Activated CD4-positive, alpha-beta T cell treated with anti-CD3 and anti-CD28 coated beads for 1 hour (primary cell): ENCODE measurements at places on chromosomes 3 and 15.

DNA sequence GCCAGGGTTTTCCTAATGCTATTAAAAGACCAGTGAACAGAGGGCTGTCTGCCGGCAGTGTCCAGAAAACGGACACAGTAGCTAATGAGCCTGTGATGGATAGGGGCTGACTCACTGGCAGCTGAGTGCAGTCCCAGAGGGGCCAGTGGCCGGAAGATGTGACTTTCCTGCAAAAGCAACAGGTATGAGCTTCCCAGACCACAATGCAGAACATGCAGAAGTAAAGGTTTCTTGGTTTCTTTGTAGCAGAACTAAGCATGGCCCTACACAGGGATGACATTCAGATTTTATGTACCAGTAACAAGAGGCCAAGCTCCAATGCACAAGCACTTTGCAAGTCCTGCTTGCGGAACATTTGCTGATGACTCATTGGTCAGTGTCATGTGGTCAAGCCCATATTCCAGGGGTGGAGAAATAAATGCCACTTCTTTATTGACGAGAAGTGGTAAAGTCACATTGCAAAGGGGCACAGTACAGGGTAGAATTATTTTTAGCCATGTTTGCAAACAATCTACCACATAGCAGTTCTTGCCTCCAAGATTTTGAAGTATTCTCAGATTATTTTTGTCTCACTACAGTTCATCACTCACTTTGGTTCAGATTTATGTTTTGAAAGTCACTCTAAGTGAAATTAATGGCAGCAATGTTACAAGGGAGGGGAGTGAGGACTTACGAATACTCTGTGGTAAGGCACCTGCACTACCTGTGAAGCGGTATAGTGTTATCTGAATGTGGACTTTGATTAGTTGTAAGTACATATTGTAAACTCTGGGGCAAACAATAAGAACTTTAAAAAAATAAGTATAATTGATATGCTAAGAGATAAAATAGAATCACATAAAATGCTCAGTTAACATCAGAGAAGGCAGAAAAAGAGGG is 263.3 kb downstream of the ABHD5 start:
- no peak for DNase-seq

DNA sequence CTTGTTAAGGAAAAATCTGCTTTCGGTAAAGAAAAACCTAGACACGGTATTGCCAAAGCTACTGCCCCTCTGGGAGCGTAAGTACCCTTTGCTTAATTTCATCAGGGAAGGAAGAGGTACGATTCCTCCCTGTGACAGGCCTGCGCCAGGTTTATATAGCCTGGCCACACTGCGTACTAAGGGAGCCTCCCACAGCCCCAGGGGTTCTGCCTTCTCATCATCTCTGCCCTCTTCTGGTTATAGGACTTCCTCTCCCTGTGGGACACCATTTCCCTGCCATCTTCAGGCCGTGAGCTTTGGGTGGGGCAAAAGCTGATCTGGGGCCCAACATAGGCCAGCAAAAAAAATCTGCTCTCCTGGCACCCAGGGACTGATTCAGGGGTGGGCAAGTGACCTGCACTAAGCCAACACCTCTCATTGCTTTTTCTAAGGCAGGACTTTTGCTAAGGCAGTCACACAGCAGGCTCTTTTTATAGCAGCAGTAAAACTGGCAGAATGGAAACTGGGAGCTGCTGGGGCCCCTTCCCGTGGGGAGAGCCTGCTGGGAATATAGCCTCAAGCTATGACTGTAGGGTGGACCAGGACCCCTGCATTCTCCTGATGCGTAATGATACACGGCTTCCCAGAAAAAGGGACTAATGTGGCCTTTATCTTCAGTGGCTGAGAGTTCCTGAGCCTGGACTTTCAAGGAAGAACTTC is 76.2 kb downstream of the PRICKLE2 start:
- DNase-seq, result no peak

GRCh38 chr3:102258666-102259227 is 176.1 kb upstream of the ZPLD1 start:
- DNase-seq, result no peak

DNA sequence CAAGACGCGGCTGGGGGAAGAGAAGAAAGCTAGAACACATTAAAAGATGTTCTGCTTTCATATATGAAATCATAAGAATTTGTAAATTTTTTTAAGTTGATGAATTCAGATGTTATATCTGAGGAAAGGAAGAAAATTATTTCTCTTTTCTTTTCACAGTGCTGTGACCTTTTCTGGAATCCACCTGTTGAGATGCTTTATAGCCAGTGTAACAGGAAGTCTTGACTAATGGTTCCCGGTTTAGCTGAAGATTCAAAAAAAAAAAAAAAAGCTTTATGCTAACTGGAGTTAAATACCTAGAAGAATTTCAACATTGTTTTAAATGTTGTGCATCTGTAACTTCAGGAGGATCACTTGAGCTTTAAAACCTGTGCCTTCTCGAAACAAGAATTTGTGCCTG is 9.9 kb downstream of the GTPBP8 start:
- DNase-seq, result no peak

- no peak for DNase-seq
These were observed 81.7 kb downstream of the CD47 start for GRCh38 chr3:108008931-108009639.
